ENCODE measurements at places on chromosomes 3 and 15.

DNA sequence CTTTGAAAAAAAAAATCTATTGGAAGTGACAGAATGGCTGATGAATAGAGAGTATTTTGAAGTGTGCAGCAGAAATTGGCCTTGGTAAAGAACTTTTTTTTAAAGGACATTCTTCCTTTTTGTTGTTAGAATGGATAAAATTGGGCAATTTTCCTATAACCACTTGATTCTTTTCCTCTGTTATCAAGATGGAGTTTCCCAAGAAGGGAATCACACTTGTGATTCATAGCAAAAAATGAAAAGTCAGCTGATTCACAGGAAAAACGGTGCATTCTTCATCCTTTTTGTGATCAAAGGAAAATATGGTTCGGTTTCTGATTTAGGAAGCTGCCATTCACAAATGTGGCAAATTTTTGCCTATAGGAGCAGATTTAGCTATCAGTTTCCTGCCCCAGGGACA is 486.8 kb downstream of the GBE1 start:
- DNase-seq, result no peak

- peak; percentile 22 for DNase-seq
Measured at GRCh38 chr3:30751610-30752299, 142.7 kb downstream of the GADL1 start.

GRCh38 chr3:183285318-183285717 is 32.3 kb downstream of the B3GNT5 start:
- DNase-seq, result no peak

- DNase-seq, result peak; percentile 77
Measured at GRCh38 chr3:54188176-54188791, 65.9 kb downstream of the CACNA2D3 start.

DNA sequence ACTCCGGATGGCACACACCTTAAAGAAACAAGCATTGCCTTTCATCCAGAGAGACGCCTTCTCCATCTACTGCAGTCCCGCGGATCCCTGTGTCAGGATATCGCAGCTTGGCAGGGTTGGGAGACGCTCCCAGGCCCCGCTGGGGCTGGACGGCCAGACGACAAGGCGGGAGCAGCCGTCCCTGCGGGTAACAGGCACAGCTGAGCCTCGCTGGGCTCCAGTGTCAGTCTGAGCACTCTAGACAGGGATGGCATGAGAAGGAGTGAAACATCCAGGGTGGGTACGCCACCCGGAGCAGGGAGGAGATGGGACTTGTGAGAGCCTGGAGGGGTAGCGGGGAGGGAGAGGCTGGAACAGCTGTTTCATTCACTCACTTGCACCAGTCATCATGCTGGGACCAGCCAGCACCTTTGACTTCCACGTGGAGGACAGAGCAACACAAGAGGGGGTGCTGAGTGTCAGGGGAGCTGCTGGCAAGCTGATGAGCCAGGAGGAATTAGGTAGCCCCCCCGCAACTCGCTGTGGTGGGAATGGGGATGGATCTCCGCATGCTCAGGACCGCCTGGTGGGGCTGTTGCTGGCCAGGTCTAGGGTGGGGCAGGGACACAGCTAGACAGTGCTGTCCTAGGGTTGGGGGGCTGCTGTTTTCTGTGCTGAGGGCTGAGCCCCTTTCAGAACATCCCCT is 31.6 kb upstream of the SNRPA1 start:
- DNase-seq, result no peak

- DNase-seq, result no peak
Measured at GRCh38 chr15:96002890-96003859, 327.3 kb upstream of the NR2F2 start.

- DNase-seq, result no peak
Measured at GRCh38 chr15:95990833-95991232, 339.7 kb upstream of the NR2F2 start.

DNA sequence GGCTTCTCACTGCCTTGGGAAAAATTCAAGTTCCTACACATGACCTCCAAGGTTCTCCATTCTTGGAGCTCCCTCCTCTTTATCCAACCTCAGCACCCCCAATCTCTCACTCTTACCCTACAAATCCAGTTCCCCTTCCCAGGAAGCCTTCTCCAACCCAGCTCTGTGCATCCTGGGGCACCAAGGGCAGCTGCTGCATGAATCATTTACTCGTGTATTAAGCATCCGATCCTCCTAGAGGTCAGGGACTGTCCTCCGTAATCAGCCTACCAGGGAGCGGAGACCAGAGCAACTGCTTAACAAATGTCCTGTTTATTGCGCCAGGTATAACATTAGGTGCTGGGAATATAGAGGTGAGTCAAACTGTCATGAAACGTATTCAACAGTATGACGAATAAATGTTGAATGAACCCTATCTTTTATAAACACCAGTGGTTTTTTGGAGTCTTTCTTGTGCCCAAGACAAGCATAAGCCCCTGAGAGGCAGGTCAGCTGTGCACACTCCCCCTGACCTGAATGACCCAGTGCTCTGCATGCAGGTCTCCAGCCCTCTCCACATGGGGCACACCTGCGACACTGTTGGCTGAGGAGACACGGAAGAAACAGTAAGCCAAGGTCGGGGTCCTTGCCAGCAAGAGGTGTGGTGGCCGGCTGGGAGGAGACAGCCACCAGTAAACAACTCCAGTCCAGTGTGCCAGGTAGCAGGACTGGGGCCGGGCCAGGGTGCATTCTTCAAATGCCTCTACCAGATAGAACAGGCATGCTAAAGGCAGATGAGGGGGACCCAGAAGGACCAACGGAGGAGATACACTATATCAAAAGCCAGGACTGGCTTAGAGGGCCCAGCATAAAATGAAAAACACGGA is 27.6 kb downstream of the ANP32A start:
- DNase-seq, result no peak

DNA sequence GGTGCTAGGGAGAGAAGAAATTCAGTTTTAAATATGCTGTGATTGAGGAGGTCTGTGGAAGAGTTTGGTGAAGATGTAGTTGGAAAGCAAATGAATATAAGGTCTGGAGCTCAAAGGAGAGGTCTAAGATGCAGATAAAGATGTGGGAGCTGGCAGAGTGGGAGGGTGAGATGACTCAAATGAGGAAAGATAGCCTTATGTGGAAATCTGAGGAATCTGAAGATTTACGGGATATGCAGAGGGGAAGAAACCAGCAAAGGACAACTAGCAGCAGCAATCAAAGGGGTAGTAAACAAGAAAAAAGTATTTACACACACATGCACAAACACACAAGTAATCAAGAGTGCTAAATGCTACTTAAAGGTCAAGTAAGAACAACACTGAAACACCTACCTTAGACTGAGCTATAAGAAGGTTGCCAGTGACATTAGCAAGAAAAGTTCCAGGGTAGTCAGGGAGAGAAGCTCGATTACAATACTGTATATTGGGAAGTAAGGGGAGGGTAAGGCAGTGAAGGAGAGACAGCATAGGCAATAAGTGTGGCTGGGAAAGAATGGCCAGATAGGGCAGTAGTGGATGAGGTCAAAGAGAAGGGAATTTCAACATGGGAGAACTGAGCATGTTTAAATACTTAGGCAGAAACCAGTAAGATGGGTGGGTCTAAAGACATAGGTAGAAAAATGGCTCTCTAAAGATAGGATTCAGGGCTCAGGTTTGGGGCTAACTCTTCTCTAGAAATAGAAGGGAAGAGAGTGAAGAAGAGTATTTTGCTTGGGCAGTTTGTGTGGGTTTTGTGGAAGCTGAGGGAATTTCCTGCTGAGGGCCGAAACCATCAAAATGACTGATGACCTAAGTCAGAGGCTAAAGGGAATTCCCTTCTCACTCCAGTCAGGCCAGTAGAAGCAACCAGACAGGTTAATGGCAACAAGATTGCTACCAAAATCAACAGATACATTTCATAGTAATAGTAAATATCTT is 8.9 kb downstream of the CMTM6 start:
- no peak for DNase-seq

DNA sequence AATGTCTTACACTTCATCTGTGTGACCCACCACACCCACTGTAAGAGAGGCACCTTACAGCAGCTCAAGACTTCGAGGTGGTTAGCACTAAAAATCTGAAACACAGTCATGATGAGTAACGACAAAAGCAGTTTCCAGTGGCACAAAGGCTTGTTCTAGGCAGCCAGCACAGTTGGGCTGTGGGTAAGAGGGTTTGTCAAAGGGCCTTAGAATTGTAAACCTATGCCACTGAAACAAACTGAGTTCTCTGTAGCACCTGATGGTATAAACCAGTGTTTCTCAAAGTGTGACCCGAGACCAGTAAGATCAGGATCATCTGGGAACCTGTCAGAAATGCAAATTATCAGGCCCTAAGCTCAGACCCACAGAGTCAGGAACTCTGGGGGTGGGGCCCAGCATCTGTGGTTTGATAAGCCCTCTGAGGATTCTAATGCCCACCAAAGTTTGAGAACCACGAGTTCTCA is 36.5 kb downstream of the DAPK2 start:
- DNase-seq, result no peak

- DNase-seq, result no peak
Measured at GRCh38 chr3:14688525-14688924, 13.6 kb downstream of the C3orf20 start.

GRCh38 chr3:159277814-159278213 is 476.0 kb downstream of the MFSD1 start:
- DNase-seq, result no peak

DNA sequence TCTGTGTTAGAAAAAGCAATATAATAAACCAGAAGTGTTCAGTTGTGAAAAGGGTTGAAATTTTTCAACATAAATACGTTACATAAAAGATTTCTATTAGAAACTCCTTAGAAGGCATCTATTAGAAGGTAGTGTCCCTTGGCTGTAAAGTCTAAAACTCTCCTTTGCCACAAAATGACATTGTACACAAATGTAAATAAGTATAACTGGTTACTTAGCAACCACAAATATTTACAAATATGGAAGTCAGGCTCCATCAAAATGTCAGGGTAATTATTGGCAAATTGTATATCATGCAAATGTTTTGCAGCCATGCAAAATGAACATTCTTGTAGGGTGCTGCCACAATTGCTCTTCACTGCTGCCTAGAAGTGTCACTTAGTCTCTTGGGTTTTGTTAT is 419.1 kb upstream of the CDIN1 start:
- DNase-seq, result no peak

GRCh38 chr3:189572249-189572648 is 58.9 kb upstream of the TP63 start:
- DNase-seq, result no peak

DNA sequence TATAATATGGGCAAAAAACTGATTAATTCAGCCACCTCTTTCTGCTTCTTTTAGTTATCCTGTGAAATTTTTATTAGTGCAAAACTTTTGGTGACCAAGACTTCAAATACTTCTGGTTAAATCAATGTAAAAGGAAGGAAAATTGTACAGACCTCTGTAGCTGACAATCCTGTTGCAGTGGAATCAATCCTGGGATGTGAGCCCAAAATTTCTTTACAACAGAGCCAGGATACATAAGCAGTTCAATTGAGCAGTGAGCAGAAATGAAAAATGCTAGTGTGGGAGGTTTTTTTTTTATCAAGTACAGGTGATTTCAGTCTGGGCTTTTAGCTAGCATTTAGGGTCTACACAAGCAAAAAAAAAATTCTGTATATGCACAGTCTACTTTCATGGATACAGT is 398.0 kb downstream of the OTOL1 start:
- no peak for DNase-seq

GRCh38 chr3:77150028-77150427 is 110.1 kb downstream of the ROBO2 start:
- no peak for DNase-seq

GRCh38 chr15:95684693-95685115 is 645.8 kb upstream of the NR2F2 start:
- DNase-seq, result no peak

DNA sequence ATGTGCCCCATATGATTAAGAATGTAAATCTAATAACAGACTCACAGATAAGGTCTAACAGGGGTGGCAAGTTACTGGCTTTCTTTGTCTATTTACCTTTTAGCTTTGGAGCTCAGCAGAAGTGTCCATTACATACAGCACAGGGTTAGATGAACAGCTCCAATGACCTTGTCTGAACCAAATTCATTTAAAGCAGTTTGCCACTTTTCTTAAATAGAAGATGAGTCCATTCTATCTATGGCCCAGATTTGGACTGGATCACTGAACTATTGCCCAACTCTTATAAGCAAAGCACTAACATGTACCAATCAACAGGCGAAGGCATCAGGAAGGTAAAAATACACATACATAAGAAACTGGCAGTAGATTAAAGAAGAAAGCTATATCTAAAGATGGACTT is 214.4 kb downstream of the TIGIT start:
- DNase-seq, result no peak

DNA sequence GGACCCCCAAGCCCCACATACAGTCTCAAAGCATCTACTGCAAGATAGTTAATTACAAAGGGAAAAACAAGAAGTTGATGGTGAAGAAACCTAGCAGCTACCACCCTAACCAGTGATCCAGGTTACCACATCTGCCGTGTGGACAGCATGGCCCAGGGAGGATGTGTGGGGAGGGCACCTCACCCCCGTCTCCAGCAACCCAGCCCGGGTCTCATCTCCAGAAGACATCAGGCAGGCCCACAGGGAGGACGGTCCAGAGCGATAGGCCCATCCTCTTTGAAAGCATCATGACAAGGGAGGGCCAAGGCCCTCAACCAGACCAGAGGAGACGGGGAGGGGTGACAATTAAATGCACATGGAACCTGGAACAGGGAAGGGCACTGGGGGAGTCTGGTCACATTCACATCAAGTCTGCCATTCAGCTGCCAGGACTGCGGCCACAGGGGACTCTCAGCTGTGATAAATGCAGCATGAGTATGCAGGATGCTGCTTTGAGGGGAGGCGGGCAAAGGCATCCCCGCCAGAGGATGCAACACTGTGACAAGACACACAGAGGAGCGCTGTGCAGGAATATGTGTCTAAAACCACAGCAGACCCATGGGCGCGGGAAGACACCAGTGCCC is 18.8 kb downstream of the ZXDC start:
- no peak for DNase-seq

DNA sequence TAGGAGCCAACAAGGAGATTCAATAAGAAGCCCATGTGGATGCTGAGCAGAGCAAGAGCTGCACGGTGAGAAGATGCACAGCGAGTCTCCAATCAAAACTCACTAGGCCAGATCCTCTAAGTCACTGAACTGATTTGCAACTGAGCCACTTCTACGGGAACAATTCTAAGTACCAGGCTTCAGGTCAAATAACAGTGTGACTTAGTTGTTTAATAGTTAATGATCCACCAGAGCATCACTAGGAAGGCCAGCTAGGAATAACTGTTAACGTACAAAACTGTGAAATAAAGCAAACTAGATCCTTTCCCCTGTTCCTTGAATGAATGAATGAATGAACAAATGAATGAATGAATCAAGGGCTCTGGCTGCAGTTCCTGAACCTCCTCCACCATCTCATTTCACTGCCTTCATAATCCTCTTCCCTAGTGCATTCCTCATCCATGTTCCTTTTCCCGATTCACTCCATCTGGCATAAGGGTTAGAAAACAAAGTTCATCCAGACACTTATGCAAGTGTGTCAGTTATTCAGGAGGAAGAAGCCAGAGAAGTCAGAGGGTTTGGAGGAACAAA is 59.7 kb downstream of the ATP8B4 start:
- no peak for DNase-seq

DNA sequence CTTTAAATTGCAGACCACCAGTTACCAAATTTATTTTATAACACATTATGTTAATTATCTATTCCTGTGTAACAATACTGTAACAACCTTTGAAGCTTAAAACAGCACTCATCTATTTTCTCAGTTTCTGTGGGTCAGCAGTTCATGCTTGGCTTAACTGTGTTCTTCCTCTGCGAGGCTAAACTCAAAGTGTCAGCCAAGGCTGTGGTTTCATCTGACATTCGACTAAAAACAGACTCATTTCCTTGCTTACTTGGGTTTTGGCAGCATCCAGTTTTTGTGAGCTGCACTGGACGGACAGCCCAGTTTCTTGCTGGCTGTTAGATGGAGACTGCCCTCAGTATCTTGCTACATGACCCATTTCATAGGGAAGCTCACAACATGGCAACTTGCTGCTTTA is 247.3 kb upstream of the KCNH8 start:
- DNase-seq, result no peak

GRCh38 chr3:45940004-45940780 is 3.1 kb upstream of the CXCR6 start:
- no peak for DNase-seq

Measured in NT2/D1 (cell line).